Caki2 (cell line): ENCODE measurements at places on chromosomes 11 and 22.

- no peak for DNase-seq
Measured at GRCh38 chr11:111177037-111177871, 68.3 kb upstream of the POU2AF2 start.

DNA sequence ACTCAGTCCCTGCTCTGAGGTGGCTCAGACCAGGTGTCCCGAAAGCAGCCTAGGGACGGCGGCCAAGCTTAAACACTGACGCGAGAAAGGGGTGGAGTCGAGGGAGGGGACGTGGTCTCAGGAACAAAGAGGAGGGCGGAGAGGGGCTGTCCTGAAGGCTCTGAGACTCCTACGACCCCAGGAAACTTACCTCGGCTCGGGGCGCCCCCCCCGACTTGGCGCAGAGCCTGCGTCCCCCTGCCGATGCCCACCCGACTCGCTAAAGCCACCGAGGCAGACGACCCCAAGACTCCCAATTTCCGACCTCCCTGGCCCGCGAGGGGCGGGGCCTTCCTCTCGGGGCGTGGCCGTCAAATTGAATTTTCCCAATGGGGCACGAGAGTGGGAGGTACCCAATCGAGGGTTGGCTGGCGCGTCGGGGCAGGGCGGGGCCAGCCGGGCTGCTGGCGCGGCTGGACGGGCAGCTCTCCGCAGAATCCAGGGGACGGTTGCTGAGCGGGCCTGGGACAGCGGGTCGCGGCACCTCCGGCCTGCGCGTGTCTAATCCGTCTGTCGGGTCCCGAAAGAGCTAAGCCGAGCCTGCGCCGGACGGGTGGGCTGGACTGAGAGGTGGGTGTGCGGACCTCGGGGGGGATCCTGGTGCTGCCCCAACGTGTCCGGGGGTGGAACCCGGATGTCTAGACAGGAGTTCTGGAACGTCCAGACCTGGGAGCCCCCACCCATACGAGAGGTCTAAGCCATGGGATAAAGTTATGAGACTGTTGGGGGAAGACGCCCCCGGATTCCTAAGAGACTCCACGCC lies at the start of gene SMTN:
Gene SMTN (plus strand): TSS at position 471 of the 802 bp plus-strand sequence. CDS start 1,941 bp downstream, outside the sequence.
- DNase-seq: peak; percentile 93

GRCh38 chr11:118046964-118047700 lies 29.7 kb upstream of the TMPRSS4 start:
- DNase-seq: no peak

- DNase-seq: no peak
Measured at GRCh38 chr22:38122616-38123015, 12.1 kb upstream of the BAIAP2L2 start.

DNA sequence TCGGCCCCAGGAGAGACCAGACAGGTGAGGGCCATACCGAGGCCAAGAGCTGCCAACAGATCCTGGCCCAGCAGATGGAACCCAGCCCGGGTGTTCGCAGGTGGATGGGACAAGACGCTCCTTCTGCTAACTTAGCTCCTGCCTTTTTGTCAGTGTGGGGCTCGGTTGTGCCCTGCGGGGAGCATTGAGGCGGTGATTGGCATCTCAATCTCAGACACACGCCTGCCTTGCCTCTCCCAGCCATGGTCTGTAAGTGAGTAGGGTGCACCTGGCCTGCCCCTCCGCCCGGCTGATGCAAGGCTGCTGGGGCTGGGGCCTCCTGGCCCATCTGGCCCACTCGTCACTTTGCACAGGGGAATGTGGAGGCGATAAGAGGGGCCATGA lies 350.1 kb downstream of the TBC1D22A start:
- no peak for DNase-seq

DNA sequence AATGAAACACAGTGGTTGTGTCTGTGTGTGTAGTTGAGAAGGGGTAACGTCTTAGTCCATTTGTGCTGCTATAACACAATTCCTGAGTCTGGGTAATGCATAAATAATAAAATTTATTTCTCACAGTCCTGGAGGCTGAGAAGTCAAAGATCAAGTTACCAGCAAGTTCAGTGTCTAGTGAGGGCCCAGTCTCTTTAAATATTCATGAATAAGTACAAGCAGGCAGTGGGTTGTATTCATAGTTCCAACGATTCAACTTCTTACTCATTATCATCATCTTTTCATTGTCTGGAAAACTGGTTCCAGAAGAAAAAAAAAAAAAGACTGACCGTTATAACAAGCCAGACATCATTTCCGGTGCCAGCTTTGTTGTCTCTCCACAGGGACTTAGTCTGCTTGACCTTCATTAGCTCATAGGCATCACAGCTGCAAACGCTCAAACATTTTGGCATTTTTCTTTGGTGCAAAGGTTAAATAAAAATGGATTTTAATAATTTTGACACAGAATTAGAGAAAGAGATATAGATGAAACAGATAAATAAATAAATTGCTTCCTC lies 1297.5 kb downstream of the LRRC4C start:
- DNase-seq: no peak

- no peak for DNase-seq
Measured at GRCh38 chr22:43487311-43488030, 75.7 kb downstream of the MPPED1 start.

DNA sequence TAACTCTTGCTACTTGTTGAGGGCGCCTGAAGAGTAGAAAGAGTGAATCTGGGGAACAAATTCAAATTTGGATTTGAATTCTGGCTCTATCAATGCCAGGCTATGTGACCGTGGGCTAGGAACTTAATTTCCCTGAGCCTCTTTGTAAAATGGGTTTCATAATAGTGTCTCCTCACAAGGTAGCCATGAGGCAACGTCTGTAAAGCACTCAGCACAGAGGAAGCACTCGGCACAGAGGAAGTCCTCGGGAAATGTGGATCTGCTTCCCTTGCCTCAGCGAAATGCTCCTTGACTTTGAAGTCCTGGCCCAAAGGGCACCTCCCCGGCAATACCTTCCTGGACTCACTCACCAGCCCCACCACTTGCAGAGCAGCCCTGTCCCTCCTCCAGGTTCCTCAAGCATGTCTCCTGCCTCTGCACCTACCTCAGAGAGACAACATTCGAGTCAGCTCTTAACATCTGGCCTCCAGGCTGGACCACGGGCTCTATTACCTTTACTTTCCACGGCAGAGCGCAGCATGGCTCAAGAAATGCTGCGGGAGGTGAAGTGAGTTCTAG lies 17.7 kb downstream of the CD6 start:
- no peak for DNase-seq

GRCh38 chr11:111347723-111348115 lies 31.4 kb downstream of the POU2AF1 start:
- DNase-seq: no peak

DNA sequence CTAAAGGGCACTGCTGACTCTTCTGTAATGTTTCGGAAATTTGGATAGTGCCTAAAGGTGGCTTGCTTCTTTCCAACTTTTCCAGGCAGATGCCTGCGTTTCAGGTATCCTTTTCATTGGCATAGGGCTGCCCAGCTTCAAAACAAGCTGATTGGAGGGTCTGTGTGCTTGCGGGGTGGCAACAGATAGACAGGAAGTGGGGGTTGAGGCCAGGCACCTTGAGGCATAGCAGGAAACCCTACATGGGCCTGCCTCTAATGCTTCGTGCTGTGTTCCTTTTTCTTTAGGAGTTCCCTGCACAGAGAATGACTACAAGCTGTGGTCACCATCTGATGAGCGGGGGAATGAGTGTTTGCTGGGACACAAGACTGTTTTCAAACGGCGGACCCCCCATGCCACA lies 92.2 kb upstream of the SORL1-AS1 start:
- DNase-seq: no peak

GRCh38 chr11:130383344-130384211 lies 44.8 kb downstream of the ADAMTS8 start:
- DNase-seq: peak; percentile 93

DNA sequence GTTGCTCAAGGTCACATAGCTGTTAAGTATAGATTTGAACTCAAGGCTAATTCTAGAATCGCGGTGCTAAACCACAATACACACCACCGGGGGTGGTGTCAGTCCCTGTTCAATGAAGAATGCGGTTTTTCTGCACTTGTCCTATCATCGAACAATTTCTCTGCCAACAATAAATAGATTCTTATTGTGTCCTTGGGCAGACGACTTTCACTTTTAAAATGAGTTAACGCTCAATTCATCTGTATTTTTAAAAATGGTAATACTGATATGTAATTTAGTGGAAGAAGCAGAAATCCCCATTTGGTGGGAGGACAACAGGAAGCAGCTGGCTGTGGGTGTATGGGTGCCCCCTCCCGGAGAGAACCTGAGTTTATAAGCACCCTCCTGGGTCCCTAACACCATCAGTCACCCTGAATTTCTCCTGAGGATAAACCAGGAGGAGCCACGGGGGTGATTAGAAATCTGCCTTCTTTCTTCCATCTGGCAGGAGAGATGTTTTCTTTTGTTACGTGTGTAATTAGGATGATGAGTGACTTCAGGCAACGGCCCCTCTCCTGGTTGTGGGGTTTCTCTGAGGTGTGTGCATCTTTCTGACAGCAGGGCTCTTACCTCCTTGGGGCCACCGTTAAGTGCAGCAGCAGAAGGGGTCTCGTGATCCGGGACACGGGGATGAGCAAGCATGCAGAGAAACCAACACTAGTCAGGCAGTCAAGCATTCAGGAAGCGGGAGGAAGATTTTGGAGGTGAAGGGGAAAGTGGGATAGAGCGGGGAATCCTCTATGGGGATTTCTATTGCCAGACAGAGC lies 87.7 kb downstream of the GRAMD1B start:
- DNase-seq: no peak

DNA sequence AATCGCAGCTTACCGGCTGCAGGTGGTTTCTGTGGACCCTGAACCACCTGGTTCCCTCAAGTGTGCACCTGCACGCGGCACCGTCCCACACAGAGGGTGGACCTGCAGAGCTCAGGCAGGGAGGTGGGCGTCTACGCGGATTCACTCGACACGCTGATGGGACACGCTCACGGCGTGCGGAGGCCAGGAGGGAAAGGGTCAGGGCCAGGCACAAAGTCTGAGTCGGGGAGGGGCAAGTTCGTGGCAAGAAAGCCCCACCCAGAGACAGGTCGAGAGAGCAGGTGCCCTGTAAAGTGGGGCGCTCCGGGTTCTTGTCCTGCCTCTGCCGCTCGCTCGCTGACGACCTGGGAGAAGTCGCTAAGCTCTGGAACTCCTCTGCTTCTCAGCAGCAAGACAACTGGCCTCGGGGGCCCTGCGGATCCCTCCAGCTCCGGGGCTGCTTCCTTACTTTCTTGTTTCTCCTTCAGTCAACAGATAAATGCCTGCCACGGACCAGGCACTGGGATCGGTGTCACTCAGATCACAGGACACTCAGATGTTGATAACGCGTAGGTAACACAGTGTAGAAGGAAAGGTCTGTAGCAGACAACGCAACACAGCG lies 72.4 kb upstream of the NUP50 start:
- DNase-seq: no peak

GRCh38 chr11:61554172-61554988 lies 26.5 kb downstream of the SYT7 start:
- DNase-seq: no peak

GRCh38 chr11:88414385-88414861 lies 76.9 kb upstream of the CTSC start:
- no peak for DNase-seq

DNA sequence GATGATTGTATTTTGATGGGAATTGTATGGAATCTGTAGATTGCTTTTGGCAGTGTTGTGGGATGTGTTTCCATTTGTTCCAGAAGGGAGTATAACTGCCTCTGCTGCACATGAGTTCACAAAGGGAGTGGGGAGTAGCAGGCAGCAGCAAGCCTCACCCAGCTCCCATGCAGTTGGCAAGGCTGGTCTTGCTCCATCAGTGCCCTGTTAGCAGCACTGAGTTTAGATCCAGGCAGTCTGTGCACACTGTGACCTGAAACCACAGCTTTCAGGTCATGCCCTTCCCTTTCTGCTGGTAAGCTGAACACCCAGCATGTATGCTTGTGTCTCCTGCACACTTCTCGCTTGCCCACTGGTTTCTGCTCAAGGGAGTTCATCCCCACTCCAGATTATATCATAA lies 3.7 kb upstream of the NUCB2 start:
- DNase-seq: no peak

DNA sequence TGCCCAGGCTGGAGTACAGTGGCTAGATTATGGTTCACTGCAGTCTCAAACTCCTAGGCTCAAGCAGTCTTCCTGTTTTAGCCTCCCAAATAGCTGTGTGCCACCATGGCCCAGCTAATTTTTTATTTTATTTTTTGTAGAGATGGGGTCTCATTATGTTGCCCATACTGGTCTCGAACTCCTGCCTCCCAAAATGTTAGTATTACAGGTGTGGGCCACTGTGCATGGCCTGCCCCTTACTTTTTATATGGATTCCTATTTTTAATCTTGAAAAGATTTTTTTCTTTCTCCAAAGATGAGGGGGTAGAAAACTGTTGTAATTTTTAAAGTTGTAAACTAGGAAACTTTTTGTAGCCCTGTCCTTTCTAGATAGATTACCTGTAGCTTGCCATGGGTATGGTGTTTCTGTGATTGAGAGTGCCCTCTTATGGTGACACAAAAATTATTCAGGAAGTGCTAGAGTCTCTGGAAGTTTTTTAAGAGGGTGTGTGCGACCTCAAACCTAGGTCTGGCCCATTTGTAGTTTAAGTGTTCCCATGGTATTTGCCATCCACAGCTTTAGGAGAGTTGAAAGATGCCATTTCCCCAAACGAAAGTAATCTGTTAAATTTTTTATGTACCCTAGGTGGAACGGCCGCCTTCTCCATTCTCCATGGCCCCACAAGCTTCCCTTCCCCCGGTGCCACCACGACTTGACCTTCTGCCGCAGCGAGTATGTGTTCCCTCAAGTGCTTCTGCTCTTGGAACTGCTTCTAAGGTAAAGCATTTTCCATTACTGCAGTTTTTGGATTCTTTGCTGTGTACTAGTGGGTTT lies 32.4 kb downstream of the MCAM start:
- DNase-seq: peak; percentile 44

DNA sequence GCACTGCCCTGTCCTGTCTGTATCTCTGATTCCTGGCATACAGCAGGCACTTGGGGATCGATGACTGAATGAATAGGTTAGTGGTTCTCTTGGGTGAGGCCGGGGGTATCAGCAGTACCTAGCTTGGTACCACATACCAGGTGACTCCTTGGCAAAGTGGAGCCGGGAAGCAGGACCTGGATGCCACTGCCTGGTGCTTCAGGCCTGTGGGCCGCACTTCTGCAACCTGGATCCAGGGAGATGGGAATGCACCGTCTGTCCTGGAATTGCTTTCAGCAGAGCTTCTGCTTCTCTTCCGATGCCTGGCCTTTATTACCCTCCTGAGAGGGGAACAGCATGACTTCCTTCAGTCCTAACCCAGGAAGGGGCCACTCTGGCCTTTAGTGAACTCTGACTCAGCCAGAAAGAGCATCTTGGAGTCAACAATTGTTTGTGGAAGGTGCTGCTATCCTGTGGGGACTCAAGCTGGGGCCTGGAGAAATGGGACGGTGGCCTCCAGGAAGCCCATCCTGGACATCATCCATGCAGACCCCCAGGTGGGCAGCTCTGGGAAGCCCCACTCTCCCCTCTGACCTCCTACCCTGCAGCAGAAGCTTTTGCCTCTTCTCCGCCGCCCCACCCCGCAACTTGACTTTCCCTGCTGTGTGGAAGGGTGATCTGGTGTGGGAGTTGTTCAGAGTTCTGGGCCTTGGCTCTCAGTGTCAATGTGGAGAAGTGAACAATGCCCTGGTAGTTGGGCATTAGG lies 5.1 kb downstream of the CD82 start:
- DNase-seq: no peak
